ENCODE measurements at places on chromosomes 2 and 18. TPM values are rescaled to one million over a fixed set of nuclear protein-coding genes. Genes with fewer than 3 reads are reported as not detected.

CNRIP1 gene
- 11.0 TPM for polyA plus RNA-seq

L3MBTL4 gene
- polyA plus RNA-seq: 0.79 TPM

RFTN2 gene
- polyA plus RNA-seq: 1.1 TPM

TDRD15 gene
- not detected for polyA plus RNA-seq
